ENCODE measurements at places on chromosomes 3 and 15. TPM values are rescaled to one million over a fixed set of nuclear protein-coding genes. Genes with fewer than 3 reads are reported as not detected.

CCDC80 gene
- total RNA-seq, result 854 TPM

C3orf22 gene
- not detected for total RNA-seq

GP5 gene
- not detected for total RNA-seq

MAP3K13 gene
- 14.6 TPM for total RNA-seq

PLA2G4E gene
- total RNA-seq, result not detected

GOLGA6L10 gene
- 0.36 TPM for total RNA-seq

ZBTB11 gene
- total RNA-seq, result 23.7 TPM

PCOLCE2 gene
- 1.3 TPM for total RNA-seq

XCR1 gene
- total RNA-seq, result not detected

LRRC31 gene
- not detected for total RNA-seq

DNAH12 gene
- total RNA-seq, result under 0.01 TPM

LMCD1 gene
- total RNA-seq, result 324 TPM

ECE2 gene
- not detected for total RNA-seq

CDHR4 gene
- total RNA-seq, result not detected

TMEM108 gene
- total RNA-seq, result not detected

CADM2 gene
- 0.12 TPM for total RNA-seq

ATP13A5 gene
- total RNA-seq, result not detected

TMC3 gene
- not detected for total RNA-seq

Measured in hair follicle dermal papilla cell (primary cell).